Stimulated activated CD4-positive, alpha-beta T cell treated with anti-CD3 and anti-CD28 coated beads, Interleukin-15, amount 100 ng/mL, for 1 hour (primary cell): ENCODE measurements at places on chromosomes 5 and 9.

DNA sequence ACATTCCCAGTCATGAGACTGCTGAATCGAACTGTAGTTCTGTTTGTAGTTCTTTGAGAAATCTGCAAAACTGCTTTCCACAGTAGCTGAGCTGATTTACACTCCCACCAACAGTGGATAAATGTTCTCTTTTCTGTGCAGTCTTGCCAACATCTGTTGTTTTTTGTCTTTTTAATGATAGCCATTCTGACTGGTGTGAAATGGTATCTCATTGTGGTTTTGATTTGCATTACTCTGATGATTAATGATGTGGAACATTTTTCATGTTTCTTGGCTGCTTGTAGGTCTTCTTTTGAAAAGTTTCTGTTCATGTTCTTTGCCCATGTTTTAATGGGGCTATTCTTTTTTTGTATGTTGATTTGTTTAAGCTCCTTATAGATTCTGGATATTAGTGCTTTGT, 187.3 kb upstream of the TLE4 start:
- DNase-seq, result no peak

DNA sequence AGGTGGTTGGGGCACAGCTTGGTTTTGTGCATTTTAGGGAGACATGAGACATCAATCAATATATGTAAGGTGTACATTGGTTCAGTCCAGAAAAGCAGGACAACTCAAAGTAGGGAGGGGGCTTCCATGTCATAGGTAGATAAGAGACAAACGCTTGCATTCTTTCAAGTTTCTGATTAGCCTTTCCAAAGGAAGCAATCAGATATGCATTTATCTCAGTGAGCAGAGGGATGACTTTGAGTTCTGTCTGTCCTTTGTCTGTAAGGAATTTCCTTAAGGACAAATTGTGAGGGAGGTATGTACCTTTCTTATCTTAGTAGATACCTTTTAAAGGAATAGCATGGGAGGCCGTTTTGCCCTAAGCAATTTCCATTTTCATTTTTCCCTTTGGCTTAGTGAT, 63.3 kb downstream of the COL15A1 start:
- DNase-seq, result no peak

DNA sequence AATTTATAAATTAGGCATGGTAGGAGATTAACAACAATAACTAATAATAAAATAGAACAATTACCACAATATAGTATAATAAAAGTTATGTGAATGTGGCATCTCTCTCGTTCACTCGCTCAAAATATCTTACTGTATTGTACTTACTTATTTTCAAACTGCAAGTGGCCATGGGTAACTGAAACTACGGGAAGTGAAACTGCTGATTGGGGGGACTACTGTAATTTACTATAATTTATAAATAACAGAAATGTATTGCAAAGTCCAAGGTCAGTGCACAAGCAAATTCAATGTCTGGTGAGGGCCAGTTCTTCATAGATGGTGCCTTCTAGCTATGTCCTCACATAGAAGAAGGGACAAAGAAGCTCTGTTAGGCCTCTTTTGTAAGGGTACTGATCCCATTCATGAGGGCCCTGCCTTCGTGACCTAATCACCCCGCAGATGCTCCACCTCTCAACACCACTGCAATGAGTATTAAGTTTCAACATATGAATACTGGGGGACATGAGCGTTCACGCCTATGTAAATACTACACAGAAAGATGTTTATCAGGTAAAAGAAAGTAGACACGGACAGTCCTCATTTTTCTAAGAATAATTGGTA, 39.0 kb downstream of the KCNIP1 start:
- no peak for DNase-seq

GRCh38 chr5:67963789-67964519, 251.6 kb upstream of the PIK3R1 start:
- no peak for DNase-seq

GRCh38 chr9:135815830-135816650, 91.3 kb downstream of the CAMSAP1 start:
- DNase-seq, result no peak

DNA sequence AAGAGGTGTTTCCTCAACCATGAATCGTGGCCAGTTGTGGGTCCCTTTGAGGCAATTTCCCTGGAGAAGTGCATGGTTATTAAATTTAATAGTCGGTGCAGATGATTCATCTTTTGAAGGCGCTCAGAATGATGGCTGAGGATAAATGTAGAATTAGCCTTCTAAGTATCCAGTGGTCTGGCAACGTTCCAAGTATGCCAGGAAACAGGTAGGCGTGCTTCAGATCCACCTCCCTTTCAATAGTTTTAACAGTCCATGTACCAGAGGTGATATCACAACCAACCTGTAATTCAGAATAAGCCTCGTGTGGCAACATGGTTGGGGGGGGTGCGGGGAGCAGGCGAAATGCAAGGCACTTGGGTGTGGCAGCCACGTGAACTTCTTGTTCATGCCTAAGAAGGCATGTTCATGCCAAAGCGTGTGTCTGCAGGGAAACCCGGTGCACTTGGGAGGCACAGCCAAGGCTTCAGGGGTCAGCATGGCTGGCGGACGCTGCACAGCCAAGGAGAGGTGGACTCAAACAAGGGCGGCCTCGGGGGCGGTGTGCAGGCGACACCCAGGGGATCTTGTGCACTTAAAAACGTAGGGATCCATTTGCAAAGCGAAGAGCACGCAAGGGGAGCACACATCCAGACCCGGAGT, 5.2 kb upstream of the NKD2 start:
- DNase-seq, result no peak

DNA sequence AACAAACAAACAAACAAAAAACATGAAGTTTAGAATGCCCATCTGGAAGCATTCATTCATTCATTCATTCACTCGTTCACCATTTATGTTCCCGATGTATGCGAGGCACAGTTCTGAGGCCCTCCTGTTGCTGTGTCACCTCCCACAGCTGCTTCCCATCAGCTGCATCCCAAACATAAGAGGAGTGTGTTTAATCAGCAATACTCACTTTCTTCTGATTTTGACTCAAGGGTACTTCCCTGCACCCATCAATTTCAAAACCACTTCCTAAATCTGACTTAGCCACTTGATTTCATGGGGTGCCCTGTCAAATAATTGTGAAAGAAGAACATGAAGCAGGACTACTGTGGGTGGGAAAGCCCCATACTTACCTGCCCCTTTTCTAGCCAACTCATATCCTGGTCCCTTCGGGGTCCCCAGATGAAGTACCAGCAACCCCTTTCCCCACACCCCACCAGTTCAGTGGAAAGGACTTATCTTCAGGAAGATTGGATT, 128.0 kb upstream of the IL12B start:
- DNase-seq, result no peak

DNA sequence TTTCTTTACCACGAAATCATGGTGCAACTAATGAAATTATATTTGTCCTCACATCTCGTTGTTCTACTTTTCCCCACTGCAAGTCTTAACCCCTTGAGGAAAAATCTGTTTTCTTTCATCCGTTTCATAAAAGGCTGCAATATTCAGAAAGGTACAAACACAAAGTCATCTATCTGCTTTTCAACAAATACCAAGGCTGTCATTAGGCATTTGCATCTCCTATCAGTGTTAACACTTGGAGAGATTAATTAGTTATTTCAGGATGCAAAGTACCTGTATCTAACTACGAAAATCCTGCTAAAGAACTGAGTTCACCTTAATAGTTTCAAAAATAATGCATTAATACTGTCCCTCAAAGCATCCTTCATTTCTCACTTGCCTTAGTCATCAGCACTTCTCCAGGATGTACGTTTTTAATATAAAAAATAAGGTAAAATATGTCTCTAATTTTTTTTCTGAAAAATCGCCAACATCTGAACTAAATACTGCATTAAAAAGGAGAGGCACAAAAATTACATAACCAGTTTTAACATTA, 1.8 kb downstream of the ARRDC3 start:
- no peak for DNase-seq

- no peak for DNase-seq
Measured at GRCh38 chr5:144566747-144567420, 396.2 kb downstream of the KCTD16 start.
